ENCODE measurements at places on chromosomes 1 and 21. TPM values are rescaled to one million over a fixed set of nuclear protein-coding genes. Genes with fewer than 3 reads are reported as not detected.

Gene SIK1
- 5.5 TPM for total RNA-seq

Gene NRAS
- total RNA-seq = 24.5 TPM

DNA sequence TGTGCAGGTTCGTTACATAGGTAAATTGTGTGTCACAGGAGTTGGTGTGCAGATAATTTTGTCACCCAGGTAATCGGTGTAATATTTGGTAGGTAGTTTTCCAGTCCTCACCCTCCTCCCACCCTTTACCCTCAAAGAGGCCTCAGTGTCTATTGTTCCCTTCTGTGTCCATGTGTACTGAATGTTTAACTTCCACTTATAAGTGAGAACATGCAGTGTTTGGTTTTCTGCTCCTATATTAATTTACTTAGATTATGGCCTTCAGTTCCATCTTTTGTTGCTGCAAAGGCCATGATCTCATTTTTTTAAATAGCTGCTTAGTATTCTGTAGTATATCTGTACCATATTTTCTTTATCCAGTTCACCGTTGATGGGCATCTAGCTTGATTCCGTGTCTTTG lies 87.3 kb downstream of the RPS6KC1 start:
- DNase-seq = no peak

DNA sequence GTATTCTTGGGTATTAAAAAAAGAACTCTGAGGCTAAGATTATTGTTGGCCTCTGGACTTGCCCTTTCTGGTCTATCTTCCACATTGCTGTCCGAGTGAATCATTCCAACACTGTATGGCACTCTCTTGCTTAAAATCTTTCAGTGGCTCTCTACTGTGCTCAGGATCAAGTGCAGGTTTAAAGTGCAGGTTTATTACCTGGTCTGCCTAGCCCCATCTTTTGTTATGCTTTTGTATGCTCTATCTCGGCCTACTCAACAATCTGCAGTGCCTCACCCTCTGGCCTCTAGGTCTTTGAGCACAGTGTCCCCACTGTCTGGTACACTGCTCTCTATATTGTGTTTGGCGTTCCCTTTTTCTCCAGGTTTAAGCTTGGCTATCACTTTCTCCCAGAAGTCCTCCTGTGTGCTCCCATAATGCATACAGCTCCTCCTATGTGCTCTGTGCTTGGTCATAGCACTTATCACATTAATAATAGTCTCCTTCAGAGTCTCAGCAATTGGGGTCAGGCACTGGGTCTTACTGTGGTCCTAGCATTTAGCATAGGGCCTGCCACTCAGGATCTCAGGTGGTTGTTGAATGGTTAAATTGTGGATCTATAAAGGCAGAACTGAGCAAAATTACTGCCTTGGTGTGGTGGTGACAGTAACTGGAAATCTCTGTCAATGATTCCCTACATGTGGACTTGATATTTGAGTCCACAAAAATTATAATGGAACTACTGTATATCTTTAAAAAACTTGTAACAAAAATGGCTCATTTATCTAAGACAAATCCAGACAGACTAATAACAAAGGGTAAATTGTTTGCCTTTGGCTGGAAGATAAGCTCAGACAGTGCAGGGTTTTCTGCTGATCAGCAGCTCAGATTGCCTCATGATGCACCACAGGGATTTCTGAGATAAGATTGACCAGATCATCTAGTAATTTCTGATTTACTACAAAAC lies 10.6 kb upstream of the LDLRAD1 start:
- no peak for DNase-seq

GRCh38 chr1:4253935-4254334 lies 353.9 kb upstream of the C1orf174 start:
- no peak for DNase-seq

DNA sequence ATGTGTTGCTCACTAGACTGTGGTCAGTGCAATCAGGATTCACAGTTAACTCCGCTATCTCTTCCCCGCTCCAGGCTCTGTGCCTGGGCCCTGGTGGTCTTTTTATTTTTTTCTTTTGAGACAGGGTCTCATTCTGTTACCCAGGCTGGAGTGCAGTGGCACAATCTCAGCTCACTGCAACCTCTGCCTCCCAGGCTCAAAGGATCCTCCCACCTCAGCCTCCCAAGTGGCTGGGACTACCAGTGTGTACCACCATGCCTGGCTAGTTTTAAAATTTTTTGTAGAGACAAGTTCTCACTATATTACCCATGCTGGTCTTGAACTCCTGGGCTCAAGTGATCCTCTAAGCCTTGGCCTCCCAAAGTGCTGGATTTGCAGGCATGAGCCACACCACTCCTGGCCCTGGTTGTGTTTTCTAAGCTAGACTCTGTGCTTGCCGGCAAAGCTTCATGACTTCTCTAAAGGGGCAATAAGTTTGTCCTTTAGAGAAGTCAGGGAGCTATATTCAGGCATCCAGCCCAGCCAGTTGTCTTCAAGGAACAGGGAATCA lies 1.4 kb downstream of the RCSD1 start:
- DNase-seq = no peak

GRCh38 chr1:211764701-211765100 lies 65.9 kb downstream of the LPGAT1 start:
- DNase-seq = no peak

DNA sequence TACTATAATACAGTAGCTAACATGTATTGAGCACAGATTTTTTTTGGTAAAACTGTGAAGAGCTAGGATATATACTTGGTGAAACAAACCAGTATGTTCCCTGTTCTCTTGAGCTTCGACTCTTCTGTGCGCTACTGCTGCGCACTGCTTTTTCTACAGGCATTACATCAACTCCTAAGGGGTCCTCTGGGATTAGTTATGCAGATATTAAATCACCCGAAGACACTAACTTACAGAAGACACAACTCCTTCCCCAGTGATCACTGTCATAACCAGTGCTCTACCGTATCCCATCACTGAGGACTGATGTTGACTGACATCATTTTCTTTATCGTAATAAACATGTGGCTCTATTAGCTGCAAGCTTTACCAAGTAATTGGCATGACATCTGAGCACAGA lies 24.7 kb downstream of the LGALS8 start:
- DNase-seq = no peak

All from right lobe of liver (tissue), 6 donors.